ENCODE measurements at places on chromosomes 6 and 20.
A peak's percentile ranks its signal among the peaks of the same experiment; 100 is the strongest.

GRCh38 chr20:16063881-16064280 lies 509.4 kb downstream of the KIF16B start:
- no peak for DNase-seq

DNA sequence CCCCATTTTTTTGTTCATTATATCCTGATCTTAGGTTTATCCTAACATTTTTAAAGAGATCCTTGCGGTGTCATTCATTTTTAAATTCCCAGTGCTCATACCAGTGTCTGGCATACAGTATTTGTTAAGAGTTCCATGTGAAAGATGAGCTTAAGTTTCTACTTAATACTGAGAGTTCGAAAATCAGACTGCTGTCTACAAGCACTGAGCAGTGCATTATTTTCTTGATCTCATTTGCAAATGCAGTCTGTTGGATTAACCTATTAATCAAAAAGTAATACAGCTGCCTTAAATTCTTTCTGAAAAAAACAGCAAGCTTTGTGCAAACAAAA lies 663 bp downstream of the COQ3 start:
- DNase-seq, result no peak

GRCh38 chr20:57659517-57660180 lies 39.4 kb upstream of the ZBP1 start:
- no peak for DNase-seq

DNA sequence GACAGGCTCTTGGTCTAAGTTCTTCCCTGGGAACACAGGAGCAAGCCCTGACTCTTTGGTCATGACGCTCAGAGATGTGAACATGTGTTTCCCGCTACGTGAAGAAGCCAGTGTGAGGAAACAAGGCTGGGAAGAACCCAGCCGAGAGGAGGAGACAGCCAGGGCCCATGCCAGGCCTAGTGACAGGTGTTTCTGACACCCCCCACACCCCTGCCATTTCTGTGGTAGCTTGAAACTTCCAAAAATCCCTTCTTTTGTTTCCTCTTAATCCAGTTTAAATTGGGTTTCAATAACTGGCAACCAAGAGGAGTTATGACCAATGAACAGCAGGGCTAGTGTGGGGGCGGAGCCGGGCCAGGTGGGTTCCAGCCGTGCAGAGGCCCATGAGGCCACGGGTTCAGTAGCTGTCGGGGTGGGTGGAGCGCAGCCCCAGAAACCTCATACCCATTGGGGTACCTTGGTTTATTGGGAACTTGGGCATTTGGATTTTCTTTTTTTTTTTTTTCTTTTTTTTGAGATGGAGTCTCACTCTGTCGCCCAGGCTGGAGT lies 33.5 kb downstream of the WRNIP1 start:
- DNase-seq, result no peak

DNA sequence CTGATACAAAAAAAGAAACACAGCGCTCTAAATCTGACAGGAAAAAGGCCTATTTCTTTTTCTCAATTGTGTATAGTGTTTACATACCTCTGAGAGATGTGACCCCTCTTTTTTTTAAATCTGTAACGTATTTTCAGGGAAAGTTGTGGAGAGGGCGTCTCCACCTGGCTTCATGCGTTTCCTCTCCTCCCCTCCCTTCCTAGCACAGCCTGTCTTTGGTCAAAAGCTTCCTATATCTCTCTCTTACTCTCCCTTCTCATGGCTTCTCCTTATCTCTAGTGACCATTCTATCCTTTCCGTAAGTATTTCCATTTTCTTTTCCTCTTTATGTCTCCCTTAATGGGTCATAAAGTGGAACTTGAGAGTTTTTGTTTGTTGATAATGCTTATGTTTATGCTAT lies 458.9 kb downstream of the HACE1 start:
- no peak for DNase-seq

- DNase-seq, result no peak
Measured at GRCh38 chr20:62924442-62925075, 1.7 kb downstream of the DIDO1 start.

- DNase-seq, result no peak
Measured at GRCh38 chr6:6405997-6406714, 85.7 kb upstream of the F13A1 start.

DNA sequence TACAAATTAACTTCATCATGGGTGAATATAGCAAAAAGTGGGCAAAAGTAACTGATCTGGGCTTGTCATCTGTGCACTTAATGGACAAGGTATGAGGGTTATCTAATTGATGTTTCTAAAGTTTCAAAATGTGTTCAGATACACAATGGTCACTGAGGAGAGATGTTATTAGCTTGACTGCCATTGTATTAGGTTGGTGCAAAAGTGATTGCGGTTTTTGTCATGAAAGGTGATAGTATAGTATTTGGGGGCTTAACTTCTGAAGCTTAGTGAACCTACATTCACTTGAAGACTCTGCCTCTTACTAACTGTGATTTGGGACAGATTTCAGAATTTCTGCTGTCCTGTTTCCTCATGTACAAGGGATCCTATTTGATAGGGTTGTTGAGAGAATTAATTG lies 159.6 kb downstream of the UST start:
- DNase-seq, result no peak

DNA sequence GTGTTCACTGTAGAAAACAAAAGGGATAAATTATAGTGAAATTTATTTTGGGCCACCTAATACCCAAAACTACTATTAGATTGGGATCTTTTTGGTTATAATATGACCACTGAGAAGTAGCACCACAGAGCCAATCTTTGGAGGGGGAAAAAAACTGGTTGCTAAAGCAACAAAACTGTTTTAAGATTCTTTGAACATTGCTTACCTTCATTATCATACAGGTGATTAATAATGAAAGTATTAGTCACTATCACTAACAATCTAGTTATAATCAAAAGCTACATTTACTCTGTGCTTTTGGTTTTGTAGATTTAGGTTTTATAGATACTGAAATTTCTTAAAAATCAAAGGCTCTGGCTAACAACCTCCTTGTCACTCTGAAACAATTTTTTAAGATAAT lies 31.7 kb downstream of the STX7 start:
- no peak for DNase-seq

DNA sequence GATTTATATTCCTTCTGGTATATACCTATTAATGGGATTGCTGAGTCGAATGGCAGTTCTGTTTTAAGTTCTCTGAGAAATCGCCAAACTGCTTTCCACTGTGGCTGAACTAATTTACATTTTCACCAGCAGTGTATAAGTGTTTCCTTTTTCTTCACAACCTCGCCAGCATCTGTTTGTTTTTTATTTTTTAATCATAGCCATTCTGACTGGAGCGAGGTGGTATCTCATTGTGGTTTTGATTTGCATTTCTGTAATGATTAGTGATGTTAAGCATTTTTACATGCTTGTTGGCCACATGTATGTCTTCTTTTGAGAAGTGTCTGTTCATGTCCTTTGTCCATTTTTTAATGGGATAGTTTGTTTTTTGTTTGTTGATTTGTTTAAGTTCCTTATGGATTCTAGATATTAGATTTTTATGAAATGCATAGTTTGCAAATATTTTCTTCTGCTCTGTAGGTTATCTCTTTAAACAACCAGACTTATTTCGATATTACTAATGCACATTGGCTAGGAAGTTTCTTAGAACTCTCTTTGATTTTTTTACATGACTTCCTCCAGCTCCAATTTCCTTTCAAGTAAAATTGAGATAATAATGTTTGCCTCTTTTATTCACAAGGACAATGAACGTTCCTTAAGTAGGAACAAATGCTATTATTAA lies 12.2 kb upstream of the VNN1 start:
- no peak for DNase-seq

GRCh38 chr20:52191916-52192718 lies 538 bp upstream of the ZFP64 start:
- peak; percentile 45 for DNase-seq

DNA sequence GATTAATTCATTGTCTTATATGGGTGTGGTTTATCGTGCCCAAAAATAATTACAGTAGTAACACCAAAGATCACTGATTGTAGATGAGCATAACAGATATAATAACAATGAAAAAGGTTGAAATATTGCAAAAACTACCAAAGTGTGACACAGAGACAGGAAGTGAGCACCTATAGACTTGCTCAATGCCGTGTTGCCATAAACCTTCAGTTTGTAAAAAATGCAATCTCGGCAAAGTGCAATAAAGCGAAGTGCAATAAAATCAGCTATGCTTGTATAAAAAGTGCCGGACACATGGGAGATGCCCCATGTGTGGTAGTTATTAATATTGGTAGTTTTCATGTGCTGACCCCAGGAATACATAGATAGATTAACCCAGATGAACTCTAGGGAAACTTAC lies 192.6 kb downstream of the NRN1 start:
- DNase-seq, result no peak

- no peak for DNase-seq
Measured at GRCh38 chr20:58001381-58001780, 227.1 kb downstream of the ANKRD60 start.

DNA sequence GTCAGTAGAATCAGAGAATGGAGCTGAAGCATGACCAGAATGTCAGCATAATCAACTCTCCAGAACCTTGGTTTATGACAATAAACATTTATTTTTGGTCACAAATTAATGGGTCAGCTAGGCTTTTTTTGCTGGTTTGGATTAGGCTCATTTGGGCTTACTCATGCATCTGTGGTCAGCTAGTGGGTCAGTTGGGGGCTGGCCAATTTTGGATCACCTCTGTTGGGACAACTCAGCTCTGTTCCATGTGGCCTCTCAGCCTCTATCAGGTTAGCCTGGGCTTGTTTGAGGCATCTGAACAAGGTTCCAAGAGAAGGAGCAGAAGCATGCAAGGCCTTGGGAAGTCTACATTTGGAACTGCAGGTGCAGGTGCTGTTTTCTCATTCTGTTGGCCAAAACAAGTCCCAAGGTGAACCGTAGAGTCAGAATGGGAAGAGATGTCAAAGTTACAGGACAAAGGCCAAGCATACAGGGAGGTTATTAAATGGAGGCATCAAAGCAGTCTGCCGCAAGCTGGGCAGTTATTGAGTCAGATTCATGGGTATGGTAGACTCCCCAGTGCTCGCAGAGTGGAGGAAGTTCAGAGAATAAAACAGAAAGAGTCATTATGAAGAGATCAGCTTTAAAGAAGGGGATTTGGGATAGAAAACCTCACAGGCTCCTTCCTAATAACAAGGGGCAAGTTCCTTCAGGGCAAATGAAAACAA lies 173.0 kb downstream of the PLCB4 start:
- DNase-seq, result no peak

- no peak for DNase-seq
Measured at GRCh38 chr20:2559279-2559626, 22.9 kb downstream of the TMC2 start.

GRCh38 chr20:47479093-47479492 lies 22.6 kb upstream of the NCOA3 start:
- no peak for DNase-seq

DNA sequence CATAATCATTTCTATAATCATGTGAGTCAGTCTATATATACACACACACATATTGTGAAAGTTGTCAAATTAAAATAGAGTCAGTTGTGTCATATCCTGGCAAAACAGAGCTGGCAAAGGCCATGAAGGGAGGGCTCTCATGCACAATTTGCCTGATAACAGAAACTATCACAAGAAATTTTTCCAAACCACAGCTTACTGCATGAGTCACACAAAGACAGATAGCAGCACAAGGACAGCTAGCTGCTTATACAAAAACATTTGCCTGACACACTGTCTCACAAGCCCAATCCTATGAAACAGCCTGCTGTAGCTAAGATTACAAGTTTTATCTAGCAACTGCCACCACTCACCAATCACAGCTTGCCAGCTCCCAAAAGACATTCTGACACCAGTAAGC lies 848.5 kb upstream of the MAN1A1 start:
- no peak for DNase-seq

DNA sequence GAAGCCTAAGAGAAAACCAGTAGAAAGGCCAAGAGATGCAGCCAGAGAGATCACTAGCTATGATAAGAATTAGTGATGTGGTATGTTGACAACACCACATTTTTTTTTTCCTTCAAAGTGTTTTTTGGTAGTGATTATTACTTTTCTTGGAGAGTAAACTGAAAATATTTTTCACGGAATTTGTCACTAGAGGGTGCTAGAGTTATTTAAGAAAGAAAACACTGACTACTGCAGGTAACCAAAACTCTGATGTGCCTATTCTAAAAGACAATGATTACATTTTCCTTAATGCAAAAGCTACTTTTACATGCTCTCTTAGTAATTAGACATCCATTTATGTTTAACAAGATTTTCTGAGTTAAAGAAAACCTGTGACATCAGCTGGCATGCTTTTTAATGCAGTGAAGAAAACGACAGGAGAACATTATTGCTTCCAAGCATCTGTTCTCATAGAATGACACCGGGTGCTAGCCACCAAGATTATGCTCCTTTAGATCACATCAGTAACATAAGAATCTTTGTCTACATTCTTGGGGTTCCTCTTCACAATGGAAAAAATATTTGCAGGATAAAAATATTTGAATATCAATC lies 28.8 kb downstream of the RWDD2A start:
- no peak for DNase-seq

DNA sequence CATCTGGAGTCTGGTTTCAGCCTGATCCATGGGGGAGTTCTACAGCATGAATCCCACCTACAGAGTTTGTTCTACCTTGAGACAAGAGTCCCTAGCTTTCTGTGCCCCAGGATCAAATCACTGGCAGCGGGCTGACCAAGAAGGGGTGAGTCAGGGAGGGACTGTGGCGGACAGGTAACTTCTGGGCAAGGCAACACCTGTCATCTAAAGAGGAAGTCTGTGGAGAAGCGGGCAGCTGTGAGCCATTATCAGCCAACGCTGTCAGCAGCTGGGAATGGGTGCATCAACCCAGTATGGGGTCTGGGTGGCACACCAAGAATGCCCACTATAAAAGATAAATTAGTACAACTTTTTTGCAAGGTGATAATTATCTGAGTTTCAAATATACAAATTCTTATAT lies 45.9 kb downstream of the UBE3D start:
- no peak for DNase-seq

- DNase-seq, result no peak
Measured at GRCh38 chr6:70657706-70658105, 10.0 kb upstream of the SMAP1 start.

DNA sequence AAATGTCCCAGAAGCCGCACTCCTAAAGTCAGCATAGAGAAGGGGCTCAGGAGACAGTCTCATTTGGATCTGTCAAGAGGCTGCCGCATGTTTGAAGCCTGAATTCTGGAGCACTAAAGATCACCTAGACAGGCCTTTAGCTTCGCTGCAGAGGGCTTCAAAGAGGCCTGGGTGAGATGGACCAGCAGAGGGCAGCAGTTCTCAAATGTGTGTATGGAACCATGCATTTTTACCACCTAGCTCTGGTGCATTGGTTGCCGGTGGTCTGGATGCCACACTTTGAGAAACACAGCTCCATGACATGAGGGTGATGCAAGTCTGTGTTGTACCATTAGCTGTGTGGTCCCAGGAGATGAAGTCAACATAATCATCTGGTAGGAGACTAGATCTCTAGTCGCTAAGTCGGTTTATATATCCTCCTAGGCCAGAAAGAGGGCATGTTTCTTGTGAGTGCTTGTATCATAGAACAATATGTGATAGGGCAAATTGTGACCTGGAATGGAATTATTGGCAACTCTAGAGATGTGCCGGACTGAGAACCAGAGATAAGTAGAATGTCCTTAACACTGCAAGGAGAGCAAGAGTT lies 64.8 kb downstream of the KIAA0319 start:
- peak; percentile 45 for DNase-seq

GRCh38 chr6:116190550-116190949 lies 63.3 kb downstream of the TSPYL4 start:
- DNase-seq, result no peak
